ENCODE measurements at places on chromosomes 6 and 20.

DNA sequence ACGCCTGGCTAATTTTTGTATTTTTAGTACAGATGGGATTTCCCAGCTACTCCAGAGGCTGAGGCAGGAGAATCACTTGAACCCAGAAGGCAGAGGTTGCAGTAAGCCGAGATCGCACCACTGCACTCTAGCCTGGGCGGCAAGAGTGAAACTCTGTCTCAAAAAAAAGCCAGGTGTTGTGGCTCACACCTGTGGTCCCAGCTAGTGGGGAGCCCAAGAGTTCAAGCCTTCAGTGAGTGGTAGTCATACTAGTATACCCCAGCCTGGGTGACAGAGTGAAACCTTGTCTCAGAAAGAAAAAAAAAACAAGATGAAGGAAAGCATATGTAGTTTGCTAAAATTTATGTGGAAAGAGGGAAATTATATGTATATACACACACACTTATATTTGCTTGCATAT lies 20.0 kb upstream of the POU5F1 start:
- no peak for DNase-seq

- no peak for DNase-seq
Observed at GRCh38 chr6:18183766-18184165, 28.5 kb downstream of the KDM1B start.

DNA sequence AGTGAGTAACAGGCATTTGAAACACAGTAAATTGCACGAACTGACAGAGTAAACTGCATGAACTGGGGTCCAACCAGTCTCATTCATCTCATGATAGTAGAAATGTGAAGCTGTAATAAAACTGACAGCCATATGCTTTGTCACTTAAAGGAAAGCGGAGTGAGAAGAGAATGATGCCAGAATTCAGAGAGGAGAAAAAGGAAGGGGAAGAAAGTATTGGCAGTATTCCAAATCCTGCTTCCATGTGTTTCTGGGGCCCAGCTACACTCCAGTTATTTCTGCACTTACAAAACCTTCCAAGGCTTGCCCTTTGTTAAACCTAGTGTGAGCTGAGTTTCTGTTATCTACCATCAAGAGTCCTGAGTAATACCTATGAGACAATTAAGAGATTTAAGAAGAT lies 17.2 kb downstream of the SNX14 start:
- DNase-seq: no peak

DNA sequence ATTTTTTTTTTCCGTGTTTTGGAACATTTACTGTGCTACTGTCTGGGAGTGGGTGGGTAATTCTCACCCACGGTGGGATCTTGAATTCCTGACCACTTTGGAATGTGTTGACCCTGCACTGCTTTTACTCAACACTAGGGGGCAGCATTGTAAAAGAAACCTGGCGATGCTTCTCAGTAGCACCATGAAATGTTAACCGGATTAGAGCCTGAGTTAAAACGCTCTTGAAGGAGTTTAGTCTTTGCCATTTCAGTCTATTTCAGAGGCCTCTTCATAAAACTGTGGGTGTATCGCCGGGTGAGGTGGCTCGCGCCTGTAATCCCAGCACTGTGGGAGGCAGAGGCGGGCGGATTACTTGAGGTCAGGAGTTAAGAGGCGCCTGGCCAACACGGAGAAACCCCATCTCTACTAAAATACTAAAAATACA lies 114.4 kb upstream of the PRND start:
- DNase-seq: no peak

GRCh38 chr6:125869427-125869826 lies 78.7 kb downstream of the NCOA7 start:
- DNase-seq: no peak

DNA sequence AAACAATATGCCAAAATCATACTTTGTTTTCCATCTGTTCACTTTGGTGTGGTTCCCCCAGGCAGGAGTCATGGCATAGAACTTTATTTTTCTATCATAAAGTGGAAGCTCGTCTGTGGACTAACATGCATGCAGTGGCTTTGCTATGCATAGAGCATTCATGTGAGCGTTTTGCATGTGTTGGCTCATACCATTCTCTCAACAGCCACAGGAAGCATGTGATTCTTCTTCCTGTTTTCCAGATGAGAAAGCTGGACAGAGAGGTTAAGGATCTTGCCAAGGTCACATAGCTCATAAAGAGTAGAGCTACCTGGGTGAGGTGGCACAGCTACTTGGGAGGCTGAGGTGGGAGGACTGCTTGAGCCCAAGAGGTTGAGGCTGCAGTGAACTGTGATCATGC lies 123.4 kb upstream of the HDGFL1 start:
- no peak for DNase-seq

DNA sequence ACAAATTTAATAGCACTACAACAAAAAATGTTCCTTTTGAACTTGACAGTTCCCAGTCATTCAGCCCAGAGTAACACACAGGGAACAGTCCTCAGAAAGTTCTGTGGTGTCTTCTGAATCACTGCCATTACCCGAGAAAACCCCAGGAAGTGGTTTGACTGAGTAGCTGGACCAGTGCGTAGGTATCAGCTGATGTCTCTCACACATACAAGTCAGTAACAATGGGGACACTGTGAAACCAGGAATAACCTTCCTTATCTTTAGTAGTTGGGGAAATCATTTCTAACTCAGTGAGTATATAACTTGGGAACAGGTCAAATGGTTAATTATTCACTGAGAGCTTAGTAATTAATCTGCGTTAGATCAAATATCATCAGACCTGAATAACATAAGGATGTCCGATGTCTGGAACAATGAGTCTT lies 73.1 kb downstream of the HIVEP2 start:
- no peak for DNase-seq

DNA sequence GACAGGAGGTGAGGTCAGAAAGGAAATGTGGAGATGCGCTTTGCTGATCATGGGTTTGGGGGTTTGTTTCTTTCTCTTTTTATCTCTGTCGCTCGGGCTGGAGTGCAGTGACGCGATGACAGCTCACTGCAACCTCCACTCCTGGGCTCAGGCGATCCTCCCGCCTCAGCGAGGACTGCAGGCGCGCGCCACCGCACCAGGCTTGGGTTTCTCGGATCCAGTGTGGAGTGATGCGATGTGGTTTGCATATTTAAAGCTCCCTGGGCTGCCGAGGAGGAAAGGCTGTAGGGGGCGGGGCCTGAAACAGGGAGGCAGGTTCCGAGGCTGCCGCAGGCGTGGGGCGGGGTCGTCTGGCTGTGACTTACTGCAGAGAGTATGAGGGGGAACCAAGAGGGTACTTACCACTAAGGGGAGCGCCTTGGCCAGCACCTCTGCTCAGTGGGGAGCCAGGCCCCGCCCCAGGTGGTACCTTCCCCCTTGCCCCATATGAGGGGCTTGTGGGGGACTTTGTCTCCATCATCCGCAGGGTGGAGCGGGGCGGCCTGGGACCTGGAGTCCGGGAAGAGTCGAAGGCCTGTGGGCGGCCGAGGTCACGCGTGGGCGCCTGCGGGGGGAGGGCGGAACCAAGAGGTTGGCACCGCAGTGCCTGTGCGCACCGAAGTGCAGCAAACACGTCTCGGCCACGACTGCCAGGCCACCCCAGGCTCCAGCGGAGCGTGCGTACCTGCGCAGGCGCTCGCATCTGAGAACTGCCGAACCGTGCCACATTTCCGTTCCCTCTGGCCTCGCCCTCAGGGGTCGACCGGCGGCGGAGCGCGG lies 12.7 kb upstream of the BAK1 start:
- no peak for DNase-seq

- DNase-seq: no peak
Observed at GRCh38 chr6:168618546-168619315, 177.7 kb downstream of the SMOC2 start.

DNA sequence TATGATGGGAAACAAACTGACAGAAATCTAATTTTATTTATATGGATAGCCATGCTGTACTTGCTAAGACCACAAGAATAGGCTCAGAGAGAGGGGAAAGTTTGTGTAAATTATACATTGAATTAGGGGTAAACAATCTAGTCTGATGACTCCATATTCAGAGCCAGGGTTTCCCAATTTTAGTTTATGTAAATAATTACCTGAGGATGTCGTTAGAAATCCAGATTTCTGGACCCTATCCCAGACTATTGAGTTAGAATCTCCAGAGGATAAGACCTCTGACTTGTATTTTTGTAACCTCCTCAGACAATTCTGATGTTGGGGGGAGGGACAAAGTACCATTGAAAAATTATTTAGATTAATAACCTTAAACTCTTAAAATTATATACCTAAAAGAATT lies 18.3 kb downstream of the ACSS2 start:
- no peak for DNase-seq

- DNase-seq: no peak
Observed at GRCh38 chr20:36336954-36337704, 31.0 kb downstream of the DLGAP4 start.

- DNase-seq: no peak
Observed at GRCh38 chr6:2911171-2911570, 8.1 kb upstream of the SERPINB9 start.

GRCh38 chr6:11495565-11496145 lies 41.9 kb upstream of the TMEM170B start:
- no peak for DNase-seq

DNA sequence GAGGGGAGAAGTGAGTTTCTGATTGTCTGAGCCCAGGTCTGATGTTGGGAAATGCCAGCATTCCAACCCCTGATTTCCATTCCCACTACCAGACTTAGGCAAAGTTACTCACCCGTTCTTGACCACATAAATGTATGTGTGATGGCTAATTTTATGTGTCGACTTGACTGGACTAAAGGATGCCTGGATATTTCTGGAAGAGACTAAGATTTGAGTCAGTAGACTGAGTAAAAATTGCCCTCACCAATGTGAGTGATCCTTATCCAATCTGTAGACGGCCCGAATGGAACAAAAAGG lies 95.8 kb upstream of the TAB2 start:
- no peak for DNase-seq

- no peak for DNase-seq
Observed at GRCh38 chr6:46914279-46914810, 7.4 kb downstream of the ADGRF5 start.

DNA sequence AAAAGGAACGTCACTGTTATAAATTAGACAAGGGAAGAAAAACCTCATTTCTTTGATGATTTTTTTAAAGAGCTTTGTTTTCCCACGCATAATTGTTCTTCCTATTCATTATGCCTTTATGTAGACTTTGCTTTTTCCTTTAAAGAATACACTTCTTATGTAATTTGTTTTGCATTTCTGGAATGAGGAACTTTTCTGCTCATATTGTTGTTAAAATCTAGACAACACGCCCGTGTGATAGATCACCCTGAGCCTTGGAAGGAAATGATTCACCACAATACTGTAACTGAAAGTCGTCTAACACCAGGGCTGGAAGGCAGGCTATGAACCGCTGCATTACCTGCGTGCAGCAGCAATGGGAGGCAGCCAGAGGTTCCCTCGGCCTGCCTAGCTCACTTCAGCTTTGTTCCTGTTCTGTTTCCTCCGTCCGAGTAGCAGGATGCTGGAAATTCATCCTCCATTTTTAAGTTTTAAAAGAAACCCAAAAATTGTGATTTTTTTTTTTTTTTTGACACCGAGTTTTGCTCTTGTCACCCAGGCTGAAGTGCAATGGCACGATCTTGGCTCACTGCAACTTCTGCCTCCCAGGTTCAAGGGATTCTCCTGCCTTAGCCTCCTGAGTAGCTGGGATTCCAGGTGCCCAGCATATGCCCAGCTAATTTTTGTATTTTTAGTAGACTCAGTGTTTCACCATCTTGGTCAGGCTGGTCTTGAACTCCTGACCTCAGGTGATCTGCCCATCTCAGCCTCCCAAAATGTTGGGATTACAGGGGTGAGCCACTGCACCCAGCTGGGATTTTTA lies 49.6 kb upstream of the ZNF217 start:
- no peak for DNase-seq

DNA sequence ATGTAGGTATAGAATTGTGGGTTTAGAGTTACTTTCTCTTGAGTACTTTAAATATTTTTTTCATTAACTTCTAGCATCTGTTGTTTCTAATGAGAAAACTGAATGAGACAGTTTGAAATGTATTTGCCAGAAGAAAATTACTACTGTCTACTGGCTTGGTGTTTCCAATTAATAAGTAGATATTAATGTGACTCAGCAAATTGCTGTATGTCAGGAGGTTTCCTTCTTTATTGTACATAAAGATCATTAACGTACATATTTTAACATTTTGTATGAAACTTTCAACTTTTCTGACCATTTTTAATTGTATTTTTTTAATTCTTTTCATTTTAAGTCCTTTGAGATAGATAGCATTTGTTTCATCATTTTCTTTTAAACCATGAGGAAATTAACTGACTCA lies 135.1 kb upstream of the SLC22A23 start:
- DNase-seq: no peak

GRCh38 chr6:146017672-146018071 lies 11.2 kb upstream of the GRM1 start:
- DNase-seq: no peak

- DNase-seq: no peak
Observed at GRCh38 chr20:25013478-25014380, 21.2 kb upstream of the APMAP start.

DNA sequence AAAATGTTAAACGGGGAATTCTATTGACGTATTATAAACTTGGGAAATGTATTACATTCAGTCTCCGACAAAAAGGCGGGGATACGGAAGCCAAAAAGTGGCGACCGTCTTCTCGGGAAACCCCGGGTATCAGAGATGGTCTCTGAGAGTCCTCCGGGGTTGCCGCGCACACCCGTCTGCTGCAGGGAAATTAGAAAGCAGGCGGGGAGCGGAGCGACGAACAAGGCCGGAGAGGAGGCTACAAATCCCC lies 1.5 kb downstream of the SALL4 start:
- DNase-seq: no peak

DNA sequence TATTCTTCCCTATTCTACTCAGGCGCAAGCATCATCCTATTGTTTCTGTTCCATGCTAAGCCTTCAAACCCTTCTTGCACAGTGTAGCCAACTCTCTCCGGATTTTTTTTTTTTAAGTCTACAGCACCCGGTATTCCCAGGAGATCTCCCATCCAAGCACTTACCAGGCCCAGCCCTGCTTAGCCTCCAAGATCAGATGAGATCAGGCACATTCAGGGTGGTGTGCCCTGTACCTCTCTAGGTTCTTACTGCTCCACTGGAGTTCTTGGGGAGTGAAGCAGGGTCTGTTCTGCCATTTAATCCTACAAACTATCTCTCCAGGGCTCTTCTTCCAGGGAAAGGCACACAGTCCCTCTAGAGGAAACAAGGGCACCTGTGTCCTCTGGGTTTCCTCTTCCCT lies 14.9 kb upstream of the NUP153 start:
- DNase-seq: no peak

DNA sequence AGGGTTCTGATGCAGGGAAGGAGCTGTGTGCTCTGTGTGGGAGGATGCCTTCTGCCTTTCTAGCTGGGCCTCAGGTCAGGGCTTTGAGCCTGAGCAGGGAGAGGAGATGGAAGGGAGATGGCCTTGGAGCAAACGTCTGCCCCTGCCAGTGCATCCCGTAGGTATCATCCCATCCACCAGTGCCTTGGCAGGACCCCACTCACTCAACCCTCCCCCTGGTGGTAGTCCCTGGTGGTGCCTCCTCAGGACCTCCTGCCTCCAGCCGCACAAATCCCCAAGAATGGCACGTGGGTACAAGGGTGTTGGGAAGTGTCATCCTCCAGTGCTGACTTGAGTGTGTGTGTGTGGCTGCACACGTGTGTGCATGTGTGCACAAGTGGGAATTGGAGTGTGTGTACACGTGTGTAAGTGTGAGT lies 23.1 kb upstream of the MICB start:
- DNase-seq: no peak

- peak; percentile 43 for DNase-seq
Observed at GRCh38 chr6:20291764-20292580, 79.7 kb upstream of the MBOAT1 start.

All from NCI-H2081 treated with DMSO at 0.1 percent for 48 hours (cell line).